Right atrium auricular region (tissue), 2 donors: ENCODE measurements at places on chromosomes 16 and 17. TPM values are rescaled to one million over a fixed set of nuclear protein-coding genes. Genes with fewer than 3 reads are reported as not detected.

The OR1F1 gene
- not detected for total RNA-seq

The PRKCB gene
- 3.1 TPM for total RNA-seq

The NBR1 gene
- 94.0 TPM for total RNA-seq

The TMEM94 gene
- total RNA-seq, result 61.6 TPM

The SLC52A1 gene
- not detected for total RNA-seq

DNA sequence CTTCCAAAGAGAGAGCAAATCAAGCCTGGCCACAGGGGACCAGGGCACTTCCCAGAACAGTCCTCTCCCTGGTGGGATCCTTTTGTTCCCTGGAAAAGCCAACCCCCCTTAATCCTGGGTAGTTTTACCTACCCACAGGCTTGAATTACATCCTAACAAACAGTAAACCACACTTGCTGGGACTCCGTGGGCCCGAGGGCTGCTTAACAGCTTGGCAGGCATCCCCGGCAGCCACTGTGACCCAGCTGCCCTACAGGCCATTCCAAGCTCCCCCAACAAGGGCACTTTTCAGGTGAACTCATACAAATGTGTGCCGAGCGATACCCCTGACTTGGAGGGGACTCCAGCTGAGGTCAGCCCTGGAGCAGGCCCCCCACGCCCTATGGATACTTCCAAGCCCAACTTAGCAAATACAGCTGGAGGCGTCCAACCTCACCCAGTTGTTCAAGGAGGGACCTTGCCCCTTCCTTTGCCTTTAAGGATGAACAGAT, 26.4 kb downstream of the ADCY9 start:
- DNase-seq, result no peak
- peak overlapping the region; percentile 86 for H3K27ac ChIP-seq
- H3K27me3 ChIP-seq, result no peaks in the 10 kb centered on the region
- no peak overlapping the region for H3K4me3 ChIP-seq
- peaks cover 38% of the 10 kb centered on the region for H3K4me1 ChIP-seq

- H3K4me3 ChIP-seq, result no peak overlapping the region
- H3K27ac ChIP-seq, result peak overlapping the region; percentile 16
- peaks cover 96% of the 10 kb centered on the region for H3K36me3 ChIP-seq
- no peak for DNase-seq
- no peaks in the 10 kb centered on the region for H3K4me1 ChIP-seq
Measured at GRCh38 chr16:30767767-30768465, 5.8 kb downstream of the RNF40 start.

GRCh38 chr17:45222289-45222995, 757 bp downstream of the FMNL1 start:
- H3K36me3 ChIP-seq, result no peaks in the 10 kb centered on the region
- peak overlapping the region; percentile 64 for H3K4me3 ChIP-seq
- no peaks in the 10 kb centered on the region for H3K4me1 ChIP-seq
- DNase-seq, result no peak

GRCh38 chr17:17826342-17826713, 10.5 kb downstream of the SREBF1 start:
- H3K27ac ChIP-seq, result peak overlapping the region; percentile 80
- DNase-seq, result no peak
- no peaks in the 10 kb centered on the region for H3K36me3 ChIP-seq
- H3K4me3 ChIP-seq, result no peak overlapping the region

GRCh38 chr17:16050844-16051243, 51.2 kb downstream of the TTC19 start:
- no peak overlapping the region for H3K4me3 ChIP-seq
- H3K27ac ChIP-seq, result no peak overlapping the region
- peaks cover 44% of the 10 kb centered on the region for H3K36me3 ChIP-seq
- DNase-seq, result no peak
- peaks cover 7% of the 10 kb centered on the region for H3K4me1 ChIP-seq

- no peaks in the 10 kb centered on the region for H3K27me3 ChIP-seq
- no peak for DNase-seq
- no peak overlapping the region for H3K4me3 ChIP-seq
Measured at GRCh38 chr17:74147966-74148365, 55.5 kb upstream of the RPL38 start.

- no peak overlapping the region for H3K4me3 ChIP-seq
- no peaks in the 10 kb centered on the region for H3K4me1 ChIP-seq
- no peak for DNase-seq
- H3K27ac ChIP-seq, result no peak overlapping the region
Measured at GRCh38 chr17:43471585-43472160, 12.1 kb upstream of the DHX8 start.

- peak overlapping the region; percentile 61 for H3K27ac ChIP-seq
- H3K36me3 ChIP-seq, result no peaks in the 10 kb centered on the region
- peaks cover 46% of the 10 kb centered on the region for H3K4me1 ChIP-seq
- no peak for DNase-seq
- H3K27me3 ChIP-seq, result no peaks in the 10 kb centered on the region
Measured at GRCh38 chr17:8611619-8612298, 18.8 kb downstream of the MYH10 start.

GRCh38 chr17:45046537-45047125, 4.8 kb downstream of the DCAKD start:
- no peaks in the 10 kb centered on the region for H3K27me3 ChIP-seq
- peaks cover 32% of the 10 kb centered on the region for H3K4me1 ChIP-seq
- no peak overlapping the region for H3K27ac ChIP-seq
- no peak for DNase-seq

GRCh38 chr16:72285324-72285723, 113.4 kb upstream of the PMFBP1 start:
- no peak overlapping the region for H3K4me3 ChIP-seq
- H3K36me3 ChIP-seq, result no peaks in the 10 kb centered on the region
- no peak overlapping the region for H3K27ac ChIP-seq
- no peak for DNase-seq
